ENCODE measurements at places on chromosomes 7 and 10. TPM values are rescaled to one million over a fixed set of nuclear protein-coding genes. Genes with fewer than 3 reads are reported as not detected.

AMPH gene
- 0.23 TPM for total RNA-seq

VIPR2 gene
- not detected for total RNA-seq

TLX1 gene
- not detected for total RNA-seq

LRRC18 gene
- not detected for total RNA-seq

OR2A42 gene
- total RNA-seq: not detected

PAX2 gene
- not detected for total RNA-seq

SPDYE2B gene
- 0.12 TPM for total RNA-seq

GPR85 gene
- total RNA-seq: 0.60 TPM

NUDT13 gene
- 0.75 TPM for total RNA-seq

SPDYE16 gene
- total RNA-seq: 0.12 TPM

ITGA8 gene
- total RNA-seq: 1.5 TPM

IRF5 gene
- 0.15 TPM for total RNA-seq

ASZ1 gene
- total RNA-seq: not detected

GIMAP5 gene
- total RNA-seq: 0.08 TPM

FAM25C gene
- total RNA-seq: not detected

SH3PXD2A gene
- 15.0 TPM for total RNA-seq

STAMBPL1 gene
- total RNA-seq: 8.3 TPM

EIF5AL1 gene
- 0.35 TPM for total RNA-seq

PNLIPRP1 gene
- not detected for total RNA-seq

OR2A5 gene
- total RNA-seq: not detected

TMEM72 gene
- total RNA-seq: not detected

NEBL gene
- total RNA-seq: 0.12 TPM

CRTAC1 gene
- 0.12 TPM for total RNA-seq

Measured in smooth muscle cell of the coronary artery (primary cell).